ENCODE measurements at places on chromosomes 3 and 15.

- no peak for DNase-seq
Observed at GRCh38 chr3:104763007-104763406, 603.7 kb upstream of the ALCAM start.

- no peak for DNase-seq
Observed at GRCh38 chr3:121724130-121724529, 25.4 kb downstream of the GOLGB1 start.

- DNase-seq = no peak
Observed at GRCh38 chr15:89591834-89592233, 16.6 kb downstream of the TICRR start.

DNA sequence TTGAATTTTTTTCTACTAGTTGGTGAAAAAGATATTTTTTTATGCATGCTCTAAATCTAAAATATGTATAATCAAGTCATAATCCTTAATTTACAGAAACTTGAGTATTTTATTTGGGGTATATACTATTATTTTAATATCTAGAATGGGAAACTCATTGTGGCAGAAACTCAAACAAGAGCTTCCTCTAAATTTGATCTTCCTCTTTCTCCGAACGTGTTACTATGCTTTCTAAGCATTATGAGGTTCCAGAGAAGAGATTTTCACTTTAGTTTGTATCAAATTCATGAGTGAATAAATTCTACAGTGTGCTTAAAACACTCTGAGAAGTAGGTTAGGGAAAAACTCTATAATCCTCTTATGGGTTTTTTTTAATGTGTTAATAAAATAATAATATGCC, 173.1 kb downstream of the POTEB3 start:
- no peak for DNase-seq

DNA sequence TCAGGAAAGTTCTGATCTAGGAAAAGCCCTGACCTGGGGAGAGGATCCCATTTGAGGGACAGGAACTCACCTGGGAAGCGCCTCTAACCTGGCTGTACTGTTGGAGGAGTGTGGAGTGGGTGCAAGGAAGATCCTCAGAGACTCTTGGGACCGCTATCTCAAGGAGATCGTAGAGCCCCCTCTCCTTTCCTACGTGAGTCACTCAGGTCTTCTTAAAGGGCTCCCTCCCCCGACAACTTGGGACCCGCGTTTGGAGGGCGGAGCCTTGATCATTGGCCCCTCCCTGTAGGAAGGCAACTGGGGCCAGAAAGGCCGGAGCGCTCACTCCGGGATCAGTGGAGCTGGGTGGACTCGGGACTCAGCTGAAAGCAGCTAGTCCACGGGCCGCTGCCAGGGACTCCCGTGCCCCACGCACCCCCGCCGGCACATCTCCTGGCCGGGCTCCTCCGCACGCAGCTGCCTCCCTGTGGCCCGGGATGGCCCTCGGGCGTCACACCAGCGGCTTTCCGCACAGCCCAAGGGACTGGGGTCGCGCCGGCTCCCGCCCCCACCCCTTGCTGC, 520 bp downstream of the SLC26A6 start:
- no peak for DNase-seq

DNA sequence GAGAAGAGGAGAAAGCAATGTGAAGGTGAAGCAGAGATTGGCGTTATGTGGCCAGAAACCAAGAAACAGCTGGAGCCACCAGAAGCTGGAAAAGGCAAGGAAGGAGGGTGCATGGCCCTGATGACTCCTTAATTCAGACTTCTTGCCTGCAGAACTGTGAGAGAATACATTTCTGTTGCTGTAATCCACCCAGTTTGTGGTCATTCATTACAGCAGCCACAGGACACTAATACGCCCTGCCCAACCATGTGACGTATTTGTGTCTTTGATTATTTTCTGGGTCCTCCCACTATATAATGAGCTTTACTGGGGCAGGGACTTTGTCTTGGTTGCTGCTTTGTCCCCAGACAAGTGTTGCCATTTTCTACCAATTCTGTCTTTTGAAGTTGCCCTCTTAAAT, 64.5 kb upstream of the MITF start:
- no peak for DNase-seq

DNA sequence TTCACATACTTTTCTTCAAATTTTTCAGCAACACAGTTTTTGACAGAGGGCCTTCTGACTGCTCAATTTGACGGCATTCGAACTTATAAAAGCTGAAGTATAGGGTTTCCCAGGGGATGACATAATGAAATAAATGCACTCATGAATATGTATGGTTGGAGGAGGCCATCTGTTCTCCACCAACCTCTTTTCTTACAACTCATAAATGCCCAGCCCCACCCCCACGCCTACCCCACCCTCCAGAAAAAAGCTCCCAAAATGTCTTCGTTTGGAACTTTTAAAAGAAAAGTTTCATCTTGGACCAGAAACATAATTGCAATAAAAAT, 211.6 kb upstream of the LRRN1 start:
- no peak for DNase-seq

GRCh38 chr3:36606871-36607765, 157.2 kb downstream of the DCLK3 start:
- DNase-seq = no peak

GRCh38 chr3:117017135-117017894, 307.7 kb downstream of the TUSC7 start:
- no peak for DNase-seq

GRCh38 chr3:189572249-189572648, 58.9 kb upstream of the TP63 start:
- no peak for DNase-seq

- DNase-seq = no peak
Observed at GRCh38 chr15:82545478-82545877, 5.2 kb upstream of the RPS17 start.

DNA sequence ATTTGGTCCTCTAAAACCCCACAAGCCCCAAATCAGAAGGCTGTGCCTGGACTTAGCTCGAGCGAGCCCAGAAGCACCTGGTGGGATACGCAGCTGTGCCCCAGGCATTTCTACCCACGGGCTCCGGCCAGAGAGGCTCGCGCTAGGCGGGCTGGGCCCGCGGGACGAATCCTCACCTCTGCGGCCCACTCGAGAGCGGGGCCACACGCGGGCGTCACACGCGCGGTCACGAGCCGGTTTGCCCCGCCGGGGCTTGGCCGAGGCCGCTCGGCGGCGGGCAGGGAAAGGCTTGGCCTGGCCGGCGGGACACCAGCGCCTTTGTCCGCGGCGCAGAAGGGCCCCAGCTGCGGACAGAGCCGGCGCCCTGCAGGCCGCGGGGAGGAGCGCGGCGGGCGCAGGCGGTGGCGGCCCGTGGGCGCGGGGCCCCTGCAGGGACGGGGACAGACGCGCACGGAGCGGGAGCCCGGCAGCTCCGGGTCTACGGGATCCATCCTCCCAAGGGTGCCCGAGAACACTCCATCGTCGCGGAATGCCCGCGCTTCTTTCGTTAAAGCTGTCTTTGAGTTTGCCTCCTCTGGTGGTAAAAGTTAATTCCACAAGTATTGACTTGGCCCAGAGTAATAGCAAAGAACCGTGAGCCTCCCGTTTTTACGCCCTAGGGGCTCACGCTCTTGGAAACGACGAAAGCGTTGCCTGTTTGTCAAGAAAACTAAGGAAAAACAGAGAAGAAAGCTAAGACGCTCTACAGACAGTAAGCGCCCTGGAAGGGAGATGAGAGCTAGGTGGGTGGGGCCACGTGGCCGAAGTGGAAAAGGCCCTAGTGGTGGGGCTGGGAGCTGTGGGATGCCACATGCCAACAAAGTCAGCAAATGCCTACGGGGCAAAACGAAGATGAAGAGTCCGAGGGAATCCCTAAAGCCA, 26.4 kb downstream of the TYRO3 start:
- no peak for DNase-seq

DNA sequence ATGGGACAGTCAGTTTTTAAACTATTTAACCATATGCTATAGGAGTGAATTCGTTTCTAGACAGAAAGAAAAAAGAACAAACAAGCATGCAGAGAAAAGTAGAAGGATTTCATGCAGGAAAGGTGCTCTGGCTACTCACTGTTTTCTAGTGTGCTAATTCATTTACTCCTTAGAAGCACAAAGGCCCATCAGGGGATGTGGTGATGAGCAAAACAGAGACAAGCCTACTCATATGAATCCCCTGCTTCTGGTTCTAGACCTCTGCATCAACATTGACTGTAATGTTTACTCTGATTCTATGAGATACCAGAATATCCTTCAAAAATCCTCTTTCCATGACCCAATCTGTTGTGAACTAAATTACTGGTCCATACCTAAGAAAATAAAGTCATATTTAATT, 801.9 kb downstream of the PLOD2 start:
- no peak for DNase-seq

DNA sequence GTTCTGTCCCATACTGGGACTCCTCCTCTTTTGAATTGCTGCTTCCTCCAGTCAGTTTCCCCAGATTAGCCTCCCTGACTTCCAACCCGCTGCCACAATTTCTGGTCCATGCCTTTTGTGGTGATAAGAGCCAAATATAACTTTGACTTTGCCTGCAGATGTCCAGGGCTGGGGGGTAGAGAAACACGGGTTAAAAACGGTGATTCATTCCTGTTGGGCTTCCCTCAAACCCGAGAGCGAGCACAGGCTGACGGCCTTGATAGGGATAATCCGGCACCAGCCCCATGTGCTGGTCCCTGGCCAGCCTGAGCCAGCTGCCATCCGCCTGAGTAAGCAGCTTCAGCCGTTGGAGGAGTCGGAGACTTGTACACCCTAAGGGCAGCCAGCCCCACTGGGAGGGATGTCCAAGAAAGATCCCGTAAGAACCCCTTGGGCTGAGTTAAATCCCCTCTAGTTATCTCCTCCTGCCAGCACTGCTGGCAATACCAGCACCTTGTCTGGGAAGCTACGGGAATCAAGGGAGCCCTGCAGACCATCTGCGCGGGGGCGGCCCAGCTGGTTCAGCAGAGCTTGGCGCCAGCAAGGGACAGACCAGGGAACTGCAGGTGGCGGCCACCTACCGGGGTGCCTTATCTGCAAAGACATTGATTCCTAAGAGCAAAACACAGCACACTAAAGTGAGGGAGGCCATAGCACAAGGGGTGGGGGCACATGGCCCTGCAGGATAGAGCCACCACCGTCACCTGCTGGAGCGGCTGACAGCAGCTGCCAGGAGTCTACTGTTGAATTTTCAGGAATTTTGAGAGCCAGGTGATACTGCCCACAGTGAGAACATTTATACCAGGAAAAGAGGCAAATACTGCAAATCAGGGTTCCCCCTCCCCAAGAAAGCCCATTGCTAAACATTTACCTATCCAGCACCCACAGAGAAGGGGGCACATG, 18.1 kb downstream of the CSPG4 start:
- DNase-seq = peak; percentile 95

DNA sequence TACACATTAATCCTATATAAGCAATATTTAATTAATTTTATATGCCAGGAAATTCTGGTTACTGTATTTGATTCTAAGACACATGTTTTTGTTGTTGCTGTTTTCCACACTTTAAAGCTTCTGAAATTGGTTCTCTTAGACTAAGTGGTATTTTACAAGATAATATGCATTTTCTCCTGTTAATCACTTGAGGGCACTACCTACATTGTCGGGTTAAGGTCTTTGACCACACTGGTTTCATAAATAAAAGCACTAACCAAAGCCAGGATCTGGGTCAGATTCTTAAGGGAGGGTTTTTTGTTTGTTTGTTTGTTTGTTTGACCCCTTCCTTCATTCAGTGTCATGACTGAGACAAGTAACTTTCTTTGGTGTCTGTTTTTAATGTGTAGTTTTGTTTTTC, 590.2 kb downstream of the RBMS3 start:
- no peak for DNase-seq

DNA sequence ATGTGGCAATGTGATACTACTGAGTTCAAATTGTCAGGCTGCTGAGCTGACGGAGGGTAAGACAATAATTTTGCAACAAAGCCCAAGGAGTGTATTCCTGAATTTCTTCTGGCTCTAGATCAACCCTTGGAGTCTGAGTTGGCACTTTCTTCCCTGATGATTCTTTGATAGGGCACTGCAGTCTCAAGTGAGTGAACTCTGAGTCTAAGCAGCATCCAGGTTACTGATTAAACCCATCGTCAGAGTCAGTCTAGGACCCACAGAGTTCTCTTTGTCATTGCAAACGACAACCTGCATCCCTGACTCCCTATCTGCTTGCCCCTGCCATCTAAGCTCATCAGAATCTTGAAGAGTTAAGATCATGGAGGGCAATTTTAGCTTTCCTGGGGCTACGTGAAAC, 58.6 kb downstream of the MME start:
- DNase-seq = no peak

DNA sequence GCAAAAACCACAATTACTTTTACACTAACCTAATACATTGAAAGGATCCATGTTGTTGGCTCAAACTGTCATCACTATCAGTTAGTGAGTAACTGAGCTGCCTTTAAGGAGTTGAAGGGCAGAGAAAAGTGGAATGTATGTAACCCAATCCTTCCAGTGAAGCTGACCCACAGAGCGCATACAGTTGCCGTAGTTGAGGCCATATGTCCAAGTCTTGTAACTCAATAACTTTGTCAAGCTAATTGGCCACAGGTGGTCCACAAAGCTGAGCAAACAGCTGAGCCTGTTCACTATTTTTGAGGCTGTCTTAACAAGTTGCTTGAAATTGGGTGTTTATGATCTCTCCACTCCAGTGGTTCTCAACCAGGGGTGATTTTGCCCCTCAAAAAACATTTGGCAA, 169.0 kb upstream of the SLC24A5 start:
- no peak for DNase-seq

GRCh38 chr3:137692803-137693431, 71.2 kb upstream of the SOX14 start:
- no peak for DNase-seq

DNA sequence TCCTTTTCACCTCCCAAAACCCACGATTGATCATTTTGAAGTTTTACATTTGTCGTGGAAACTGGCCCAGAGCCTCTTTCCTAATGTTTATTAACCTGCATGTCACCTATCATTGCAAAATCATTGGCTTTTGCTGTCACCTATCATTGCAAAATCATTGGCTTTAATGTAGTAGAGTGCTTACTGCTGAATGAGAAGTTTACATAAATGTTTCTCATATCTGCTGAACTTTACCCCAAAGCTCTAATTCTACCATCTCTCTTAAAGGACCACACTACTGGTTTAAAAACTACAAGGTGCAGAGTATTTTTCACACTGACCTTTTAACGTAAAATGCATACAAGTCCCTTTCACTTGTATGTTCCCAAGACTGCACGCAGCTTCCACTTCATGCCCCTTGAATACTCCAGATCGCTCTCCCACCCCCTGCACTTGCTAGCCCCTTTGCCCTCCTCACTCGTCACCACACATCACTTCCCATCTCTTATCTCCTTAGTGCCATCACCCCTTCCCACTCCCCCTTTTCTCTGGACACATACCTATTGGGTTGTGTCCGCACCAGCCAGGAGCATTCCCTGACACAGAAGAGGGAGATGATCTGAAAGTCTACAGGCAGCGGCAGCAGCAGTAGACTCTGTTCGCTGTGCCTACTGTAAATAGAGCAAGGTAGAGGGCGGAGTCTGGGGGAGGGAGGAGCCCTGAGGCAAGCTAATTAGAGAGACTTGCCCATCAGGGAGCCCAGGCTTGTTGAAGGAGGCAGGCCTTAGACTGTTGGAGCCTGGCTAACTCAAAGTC, 30.2 kb upstream of the ATOSA start:
- DNase-seq = no peak

GRCh38 chr3:102512734-102513504, 78.1 kb downstream of the ZPLD1 start:
- no peak for DNase-seq

GRCh38 chr3:144265542-144266100, 294.0 kb downstream of the DIPK2A start:
- DNase-seq = peak; percentile 19
